ENCODE measurements at places on chromosomes 11 and 22.
A peak's percentile ranks its signal among the peaks of the same experiment; 100 is the strongest.

DNA sequence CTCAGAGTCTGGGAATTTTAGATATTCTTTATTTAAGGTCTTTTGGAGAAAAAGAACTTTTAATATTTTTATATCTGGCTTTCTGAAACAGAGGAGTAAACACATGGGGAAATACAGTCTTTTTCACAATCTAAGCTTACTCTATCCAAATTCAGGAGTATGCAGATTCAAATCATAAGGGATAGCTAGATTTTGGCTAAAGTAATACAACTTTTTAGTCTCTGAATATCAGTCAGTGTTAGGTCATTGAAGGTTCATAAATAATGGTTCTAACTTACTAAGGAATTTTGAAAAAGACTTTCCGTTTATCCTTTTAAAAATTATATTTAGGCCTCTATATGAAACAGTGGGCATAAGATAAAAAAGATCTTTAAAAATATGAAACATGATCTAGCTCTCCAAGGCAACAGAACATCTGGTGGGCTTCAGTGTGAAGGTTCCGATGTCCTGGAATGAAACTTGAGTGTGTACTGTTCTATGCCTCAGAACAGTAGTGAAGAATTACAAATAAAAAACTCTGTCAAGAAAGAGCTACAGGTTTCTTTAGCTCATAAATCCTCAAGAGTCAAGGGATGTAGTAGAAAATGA lies 165.2 kb upstream of the PDGFD start:
- no peak for DNase-seq

- DNase-seq: no peak
These were observed 58.6 kb upstream of the HMGXB4 start for GRCh38 chr22:35198738-35199137.

DNA sequence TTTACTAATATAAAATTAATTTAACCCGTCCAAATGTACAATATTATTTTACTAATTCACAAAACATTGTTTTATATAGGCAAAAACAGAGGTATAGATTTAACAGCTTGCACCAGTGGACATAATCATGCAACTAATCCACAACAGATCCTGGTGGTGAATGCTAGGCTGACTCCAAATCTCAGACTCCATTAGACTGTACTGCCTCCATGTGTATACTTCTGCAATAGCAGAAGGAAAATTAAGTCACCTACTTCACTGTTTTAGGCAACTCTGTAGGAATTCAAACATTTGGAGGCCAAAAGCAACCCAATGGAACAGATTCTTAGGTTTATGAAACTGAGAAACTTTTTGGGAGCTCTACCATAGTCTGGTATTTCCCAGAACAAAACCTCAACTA lies 30.0 kb upstream of the RAB39A start:
- peak; percentile 56 for DNase-seq

DNA sequence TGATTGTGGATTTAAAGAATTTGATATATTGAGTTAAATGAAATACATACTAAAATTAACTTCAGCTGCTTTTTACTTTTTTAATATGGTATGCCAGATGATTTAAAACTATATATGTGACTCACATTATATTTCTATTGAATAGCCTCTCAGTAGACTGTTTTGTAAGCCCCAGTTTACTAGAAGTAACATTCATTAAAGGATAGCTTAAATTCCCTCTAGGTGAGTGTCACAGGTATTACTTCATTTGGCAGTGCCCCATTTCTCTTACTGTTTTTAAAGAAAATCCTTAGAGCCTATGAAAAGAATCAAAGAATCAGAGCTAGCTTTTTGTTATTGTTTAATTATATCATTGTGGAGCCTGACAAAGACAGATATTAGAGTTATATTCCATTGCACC lies 48.6 kb downstream of the ZC3H12C start:
- DNase-seq: no peak

- no peak for DNase-seq
These were observed 31.7 kb upstream of the PDE3B start for GRCh38 chr11:14611939-14612338.

- no peak for DNase-seq
These were observed 47.0 kb upstream of the CCDC89 start for GRCh38 chr11:85732965-85733364.

GRCh38 chr11:86698639-86699038 lies 26.2 kb upstream of the ME3 start:
- DNase-seq: no peak

DNA sequence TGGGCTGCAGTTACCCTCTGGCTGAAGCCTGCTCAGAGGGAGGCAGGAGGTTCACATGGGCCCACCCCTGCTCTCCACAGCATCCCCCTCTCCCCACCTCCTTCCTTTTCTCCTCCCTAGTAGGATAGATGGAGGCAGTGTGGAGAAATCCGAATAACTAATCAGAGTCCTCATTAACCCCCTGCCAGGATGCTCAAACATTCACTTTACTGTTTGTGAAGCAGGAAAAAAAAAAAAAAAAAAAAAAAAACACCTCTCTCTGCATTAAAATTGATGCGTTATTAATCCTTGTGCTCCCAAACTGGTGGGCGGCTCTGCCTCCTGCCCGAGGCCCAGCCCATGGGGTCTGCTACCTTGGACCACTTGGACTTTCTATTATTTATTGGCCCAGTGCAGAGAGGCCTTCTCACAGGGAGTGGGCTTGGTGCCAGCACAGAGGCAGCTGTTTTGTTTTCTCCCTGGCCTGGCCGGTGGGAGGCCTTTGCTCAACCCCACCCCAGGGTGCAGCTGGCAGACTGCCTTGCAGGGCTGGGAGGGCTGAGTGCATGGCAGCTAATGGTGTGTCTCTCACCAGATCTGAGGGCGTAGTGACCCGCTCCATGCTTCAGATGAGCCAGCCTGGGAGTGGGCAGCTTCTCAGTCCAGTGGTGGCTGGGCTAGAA lies 150.7 kb downstream of the PKNOX2 start:
- DNase-seq: no peak

- DNase-seq: no peak
These were observed 15.7 kb downstream of the SLC5A1 start for GRCh38 chr22:32058656-32059260.

DNA sequence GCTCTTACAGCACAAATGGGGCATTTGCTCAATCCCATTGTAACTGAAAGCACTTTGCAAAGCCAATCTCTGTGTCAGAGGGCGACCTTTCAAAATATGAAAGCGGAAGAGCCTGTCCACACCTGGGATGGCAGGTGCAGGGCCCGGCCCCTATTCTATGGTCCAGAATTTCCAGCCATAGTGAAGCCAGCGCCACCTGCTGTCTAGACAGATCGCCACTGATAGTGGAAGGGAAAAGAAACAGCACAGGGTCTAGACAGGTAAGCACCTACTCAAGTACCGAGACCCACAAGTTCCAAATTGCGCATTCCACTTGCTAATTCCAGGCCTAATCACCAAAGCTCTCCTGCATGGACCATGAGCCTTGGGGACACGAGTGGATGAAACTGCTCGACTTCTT lies 141.4 kb downstream of the NTM start:
- no peak for DNase-seq

GRCh38 chr11:44849922-44850321 lies 100.8 kb downstream of the TP53I11 start:
- DNase-seq: no peak

DNA sequence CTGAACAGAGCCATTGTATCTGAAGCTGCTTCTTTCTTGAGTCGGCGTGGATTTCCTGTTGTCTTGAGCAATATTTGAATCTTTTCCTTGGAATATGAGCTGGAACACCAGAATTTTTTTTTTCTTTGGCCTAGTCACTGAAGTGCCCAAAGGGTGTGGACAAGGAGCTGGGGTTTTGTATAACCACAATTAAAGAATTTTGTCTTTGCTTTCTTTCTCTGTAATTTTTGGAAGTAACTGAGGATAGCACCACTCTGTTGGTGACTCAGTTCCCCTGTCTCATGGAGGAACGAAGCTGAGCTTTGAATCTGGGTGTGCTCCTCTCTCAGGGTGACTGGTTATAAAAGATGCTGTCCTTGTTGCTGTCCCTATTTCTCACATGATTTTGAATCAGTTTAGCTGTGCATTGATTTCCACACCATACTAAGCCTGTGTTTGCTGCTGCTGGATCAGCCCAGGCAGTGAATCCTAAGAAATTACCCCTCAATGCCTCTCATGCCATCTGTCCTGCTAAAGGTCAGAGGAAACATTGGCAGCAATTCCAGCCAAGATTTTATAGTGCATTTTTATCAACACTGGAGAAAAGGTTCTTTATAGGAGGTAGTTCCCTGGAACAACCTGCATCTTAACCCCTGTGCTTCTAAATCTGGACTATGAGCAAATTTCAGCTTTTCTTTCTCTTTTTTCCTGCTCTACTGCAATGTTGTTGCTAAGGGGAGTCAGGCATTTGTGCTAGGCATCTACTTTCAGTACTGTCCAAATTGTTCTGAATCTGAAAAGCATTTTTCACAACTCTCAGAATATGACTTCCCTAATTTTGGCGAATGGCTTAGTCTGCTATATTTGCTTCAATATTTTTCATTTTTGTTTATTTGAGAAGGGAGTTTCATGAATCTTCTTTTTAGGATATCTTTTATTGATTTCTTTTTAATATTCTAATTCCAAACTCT lies 540.8 kb downstream of the SOX6 start:
- no peak for DNase-seq

- no peak for DNase-seq
These were observed 15.2 kb downstream of the PIM3 start for GRCh38 chr22:49975543-49976389.

- no peak for DNase-seq
These were observed 42.3 kb upstream of the RDX start for GRCh38 chr11:110338684-110339083.

DNA sequence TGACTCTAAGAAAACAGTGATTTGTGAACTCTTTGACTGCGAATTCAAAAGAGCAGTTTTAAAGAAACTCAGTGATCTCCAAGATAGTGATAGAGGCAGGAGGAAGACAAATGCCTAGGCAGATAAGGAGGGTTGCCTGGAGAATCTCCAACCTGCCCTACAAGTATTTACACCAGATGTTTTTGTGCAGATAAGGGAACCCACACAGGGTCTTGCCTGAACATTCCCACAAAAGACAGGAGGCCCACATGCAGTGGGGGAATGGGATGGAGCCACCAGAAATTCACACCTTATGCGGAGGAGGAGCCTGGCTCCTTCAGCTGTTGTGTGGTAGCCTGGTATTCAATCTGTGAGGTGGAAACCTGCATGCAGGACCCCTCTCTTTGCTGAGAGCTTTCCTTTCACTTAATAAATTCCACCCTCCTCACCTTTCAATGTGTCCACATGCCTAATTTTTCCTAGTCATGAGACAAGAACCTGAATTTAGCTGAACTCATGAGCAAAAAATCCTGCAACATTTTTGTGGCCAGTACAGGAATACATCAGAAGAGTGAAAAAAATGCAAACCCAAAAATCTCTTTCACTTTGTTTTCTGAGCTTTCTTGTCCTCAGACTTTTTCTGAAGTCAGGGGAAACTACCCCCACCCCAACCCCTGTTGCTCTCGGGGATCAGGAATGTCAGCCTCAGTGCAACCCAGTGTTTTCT lies 8.1 kb upstream of the GLYAT start:
- peak; percentile 9 for DNase-seq

All from HCEC 1CT (cell line).